ENCODE measurements at places on chromosomes 3 and 15.

DNA sequence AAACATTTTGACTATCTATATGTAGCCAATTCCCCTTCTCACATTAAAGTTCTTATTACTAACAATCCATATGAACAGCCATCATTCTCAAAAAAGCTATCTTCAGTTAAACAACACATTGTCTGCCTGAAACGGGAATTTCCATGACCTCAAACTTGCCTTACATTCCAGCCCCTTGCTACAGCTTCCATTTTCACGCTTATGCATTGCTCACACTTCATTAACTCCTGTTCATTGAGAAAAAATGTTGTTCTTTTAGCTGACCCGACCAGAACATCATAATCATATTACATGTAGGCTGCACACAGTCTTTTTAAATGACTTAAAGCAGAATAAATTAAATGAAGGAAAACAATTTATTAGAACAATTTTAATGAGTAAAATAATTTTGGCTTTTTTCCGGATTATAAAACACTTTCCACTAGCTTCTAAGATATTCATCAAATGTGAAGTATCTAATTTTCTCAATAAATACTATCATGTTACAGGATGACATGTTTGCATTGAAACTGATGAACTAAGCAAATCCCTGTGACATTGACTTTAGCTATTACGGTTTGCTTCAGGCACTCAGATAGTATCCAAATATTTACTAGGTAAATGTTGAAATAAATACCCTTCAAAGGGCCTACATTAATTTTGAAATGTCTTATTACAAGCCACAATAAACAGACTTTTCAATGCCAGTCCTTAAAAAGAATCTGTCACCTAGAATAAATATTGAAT lies 49.9 kb downstream of the P3H2 start:
- DNase-seq = no peak

- DNase-seq = no peak
These were observed 603.5 kb downstream of the MECOM start for GRCh38 chr3:169060037-169060436.

GRCh38 chr3:164470471-164470870 lies 607.8 kb downstream of the SI start:
- no peak for DNase-seq

- no peak for DNase-seq
These were observed 12.2 kb upstream of the MAPK6 start for GRCh38 chr15:52006702-52007340.

- no peak for DNase-seq
These were observed 22.6 kb downstream of the ZNF80 start for GRCh38 chr3:114214542-114215341.

DNA sequence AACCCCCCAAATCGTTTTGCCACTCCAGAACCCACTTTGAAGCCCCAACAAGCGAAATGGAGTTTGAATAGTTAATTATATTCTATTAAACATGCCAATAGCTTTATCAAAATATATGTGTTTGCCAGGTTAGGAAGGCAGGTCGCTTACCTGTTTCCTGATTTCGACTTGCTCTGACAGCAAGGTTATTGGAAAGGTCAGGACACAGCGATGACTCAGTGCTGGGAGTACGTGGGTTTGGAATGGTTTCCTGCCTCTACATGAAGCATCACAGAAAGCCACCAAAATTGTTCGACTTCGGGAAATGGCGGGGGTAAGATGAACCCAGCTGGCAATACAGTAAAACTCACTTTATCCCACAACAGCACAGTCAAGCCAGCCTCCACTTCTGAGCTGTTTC lies 135.6 kb upstream of the ABI3BP start:
- no peak for DNase-seq

- DNase-seq = no peak
These were observed 69.3 kb downstream of the RAB11A start for GRCh38 chr15:65938604-65939003.

GRCh38 chr3:52532838-52533622 lies 627 bp downstream of the NT5DC2 start:
- no peak for DNase-seq

DNA sequence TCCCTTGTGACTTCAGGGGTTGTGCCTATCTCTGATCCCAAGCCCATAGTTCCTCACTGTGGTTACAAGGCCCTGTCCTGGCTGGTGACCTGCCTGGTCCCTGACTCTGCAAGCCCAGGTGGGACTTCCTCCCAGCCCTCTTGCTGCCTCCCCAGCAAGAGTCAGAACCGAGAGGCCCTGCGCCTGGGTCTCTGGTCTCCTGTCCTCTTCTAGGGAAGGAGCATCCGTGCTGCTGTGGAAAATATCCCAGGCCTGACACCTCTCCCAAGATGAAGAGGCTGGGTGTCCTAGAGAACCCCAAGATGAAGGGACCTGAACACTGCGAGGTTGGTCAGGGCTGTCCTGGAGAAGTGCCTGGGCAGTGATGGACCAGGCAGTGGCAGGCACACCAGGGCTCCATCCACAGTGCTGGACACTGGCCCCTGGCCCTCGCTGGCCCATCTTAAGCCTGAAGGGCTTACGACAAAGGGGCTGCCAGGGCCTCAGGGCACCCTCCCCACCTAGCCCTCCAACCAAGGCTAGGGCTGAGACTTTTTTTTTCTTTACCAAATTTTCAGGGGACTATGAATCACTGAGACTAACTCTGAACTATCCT lies 32.7 kb downstream of the PTH1R start:
- DNase-seq = no peak

DNA sequence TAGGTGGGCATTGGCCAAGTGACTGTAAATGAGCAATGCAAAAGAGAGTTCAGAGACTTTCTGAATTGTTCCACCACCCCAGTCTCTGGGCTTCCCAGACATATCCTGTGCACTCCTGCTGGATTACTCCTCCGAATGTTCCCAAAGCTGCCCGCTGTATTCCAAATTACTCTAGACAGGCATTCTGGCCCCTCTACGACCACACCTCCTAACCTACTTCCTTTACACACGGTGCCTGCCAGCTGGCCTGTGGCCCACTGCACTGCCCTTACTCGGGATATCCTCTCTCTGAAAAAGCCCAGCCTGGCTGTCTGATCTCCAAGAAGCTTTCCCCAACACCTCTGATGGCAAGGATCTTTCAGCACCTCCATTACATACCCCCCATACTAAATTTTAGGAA lies 66.6 kb downstream of the DUT start:
- DNase-seq = no peak

DNA sequence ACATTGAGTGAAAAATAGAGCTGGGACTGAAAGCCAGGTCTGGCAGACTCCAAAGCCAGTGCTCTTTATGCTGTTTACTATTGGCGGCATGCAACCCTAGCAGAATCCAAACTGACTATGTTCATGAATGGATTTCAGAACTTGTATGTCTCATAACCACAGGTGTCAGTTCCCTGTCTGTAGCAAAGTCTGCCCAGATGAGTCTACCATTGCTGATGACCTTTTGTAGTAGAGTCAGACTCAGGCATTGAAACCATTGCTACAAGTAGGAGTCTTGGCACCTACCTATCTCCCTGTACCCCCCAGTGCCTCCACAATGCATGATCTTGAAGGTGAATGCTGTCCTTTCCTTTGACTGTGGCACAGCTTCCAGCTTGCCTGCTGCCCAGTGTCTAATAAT lies 157.2 kb upstream of the ROPN1 start:
- no peak for DNase-seq

DNA sequence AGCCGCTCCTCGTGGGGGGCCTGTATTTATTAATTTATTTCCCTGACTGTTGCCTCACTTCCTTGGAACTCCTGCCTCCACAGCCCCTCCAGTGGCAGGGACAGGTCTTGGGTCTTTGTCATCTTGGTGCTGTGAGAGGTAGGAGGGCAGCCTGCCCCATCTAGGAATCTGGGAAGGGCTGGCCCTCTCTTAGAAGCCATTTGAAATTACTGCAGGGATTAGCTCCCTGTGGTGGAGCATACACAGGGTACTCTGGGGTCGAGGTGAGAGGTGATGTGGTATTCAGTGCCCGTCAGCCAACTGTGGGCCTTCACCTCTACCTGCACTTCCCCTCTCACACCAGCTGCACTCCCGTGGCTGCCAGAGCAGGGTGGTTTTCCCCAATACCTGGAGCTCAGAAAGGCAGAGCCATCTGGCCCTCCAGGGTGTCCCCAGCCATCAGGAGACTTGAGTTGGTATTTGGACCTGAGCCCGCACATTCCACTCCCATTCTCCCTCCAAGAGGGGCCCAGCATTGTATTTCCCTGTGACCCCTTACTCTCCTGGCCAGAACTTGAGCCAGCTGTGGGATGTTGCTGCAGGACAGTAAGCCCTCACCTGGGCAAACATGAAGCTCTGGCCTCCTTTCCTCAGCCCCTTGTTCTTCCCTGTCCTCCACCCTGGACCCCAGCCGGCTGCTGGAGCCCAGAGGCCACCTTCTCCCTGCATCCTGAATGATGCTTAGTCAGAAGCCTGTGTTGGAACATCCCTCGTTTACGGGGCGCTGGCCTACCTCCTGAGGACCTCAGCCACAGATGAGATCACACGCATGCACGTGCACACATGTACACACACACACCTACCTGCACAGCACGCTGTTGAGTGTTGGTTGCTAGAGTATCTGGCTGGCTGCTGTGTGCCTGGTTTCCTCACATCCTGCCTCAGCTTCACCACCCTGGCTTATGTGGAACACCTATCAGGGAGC lies 2.0 kb upstream of the JMJD7 start:
- no peak for DNase-seq

DNA sequence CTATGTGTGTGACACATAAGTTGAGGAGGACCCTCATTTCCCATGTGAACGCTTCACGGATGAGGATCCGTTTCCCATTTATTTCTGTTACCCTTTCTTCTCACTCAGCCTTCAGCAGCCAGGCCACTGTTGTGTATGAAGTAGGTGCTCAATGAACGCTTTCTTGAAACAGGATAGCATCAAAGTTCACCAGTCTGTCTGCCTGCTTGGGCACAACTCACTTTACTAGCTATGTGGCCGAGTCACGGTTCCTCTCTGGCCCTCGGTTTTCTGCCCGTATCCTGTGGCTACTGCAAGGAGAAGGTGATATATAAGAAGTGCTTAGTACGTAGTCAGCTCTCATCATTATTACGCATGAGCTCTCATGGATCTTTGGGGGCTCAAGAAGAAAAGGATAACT lies 22.4 kb downstream of the ACSBG1 start:
- DNase-seq = no peak

- no peak for DNase-seq
These were observed 1.7 kb downstream of the SLMAP start for GRCh38 chr3:57757642-57758297.

GRCh38 chr3:172097585-172097984 lies 58.2 kb downstream of the FNDC3B start:
- DNase-seq = no peak

GRCh38 chr15:75178171-75178937 lies 23.3 kb upstream of the C15orf39 start:
- no peak for DNase-seq

DNA sequence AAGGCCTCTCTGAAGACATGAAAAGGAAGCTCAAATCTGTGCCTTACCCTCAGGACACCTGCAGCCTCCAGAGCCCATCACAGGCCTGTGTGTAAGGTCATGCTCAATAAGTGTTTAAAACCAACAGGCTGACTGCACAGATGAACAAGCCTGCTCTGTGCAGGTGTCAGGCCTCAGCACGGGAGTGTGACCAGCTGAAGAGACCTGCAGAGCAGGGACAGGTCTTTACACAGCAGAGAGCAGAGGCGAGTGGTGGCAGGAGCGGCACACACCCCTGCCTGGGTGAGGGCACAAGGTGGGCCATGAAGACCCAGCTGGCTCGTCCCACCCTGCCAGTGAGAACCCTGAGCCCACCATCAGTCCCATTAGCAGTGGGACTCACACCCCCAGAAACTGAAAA lies 56.9 kb downstream of the ROPN1B start:
- DNase-seq = no peak

GRCh38 chr15:74835312-74835823 lies 7.6 kb downstream of the ULK3 start:
- DNase-seq = no peak

GRCh38 chr15:76577879-76578512 lies 241.4 kb downstream of the ISL2 start:
- DNase-seq = no peak

GRCh38 chr15:74917676-74918075 lies 11.0 kb upstream of the FAM219B start:
- no peak for DNase-seq

DNA sequence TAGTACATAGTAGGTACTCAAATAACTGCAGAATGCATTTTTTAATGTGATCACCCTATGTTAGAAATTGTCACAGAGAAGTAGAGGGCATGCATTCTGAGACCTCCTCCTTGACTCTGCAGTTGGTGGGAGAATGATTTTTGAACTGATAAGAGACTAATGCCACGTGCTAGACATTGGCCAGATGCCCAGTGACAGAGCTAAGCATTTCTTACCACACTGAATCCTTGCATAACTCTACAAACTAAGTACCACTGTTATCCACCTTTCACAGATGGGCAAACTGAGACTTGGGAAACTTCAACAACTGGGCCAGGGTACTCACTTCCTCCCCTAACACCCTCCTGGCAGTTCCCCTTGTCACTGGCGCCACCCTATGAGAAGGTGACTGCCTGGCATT lies 33.5 kb upstream of the SPATA12 start:
- DNase-seq = no peak

DNA sequence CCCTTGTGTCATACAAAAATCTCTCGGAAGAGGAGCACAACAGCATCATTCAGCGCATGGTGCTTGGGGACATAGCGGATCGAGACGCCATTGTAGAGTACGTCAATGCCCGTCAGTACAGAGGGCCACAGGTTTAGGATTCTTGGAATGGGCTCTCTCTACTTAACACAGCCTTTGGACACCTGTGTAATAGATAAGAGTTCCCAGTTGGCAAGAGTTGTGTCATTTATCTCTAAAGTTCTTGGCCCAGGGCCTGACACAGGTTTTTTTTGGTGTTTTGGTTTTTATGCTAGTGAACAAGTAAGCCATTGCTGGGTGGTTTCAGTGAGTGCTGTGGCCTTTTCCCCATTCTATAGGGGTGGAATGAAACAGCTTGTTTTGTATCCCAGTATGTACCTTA lies 54.1 kb downstream of the SNRK start:
- no peak for DNase-seq

- DNase-seq = no peak
These were observed 88.1 kb downstream of the MBNL1 start for GRCh38 chr3:152356870-152357276.

- no peak for DNase-seq
These were observed 110.8 kb downstream of the TNIK start for GRCh38 chr3:171349392-171349791.

GRCh38 chr15:60362321-60363086 lies 35.3 kb downstream of the ANXA2 start:
- no peak for DNase-seq

GRCh38 chr3:29949940-29950616 lies 656.3 kb upstream of the TGFBR2 start:
- DNase-seq = no peak

DNA sequence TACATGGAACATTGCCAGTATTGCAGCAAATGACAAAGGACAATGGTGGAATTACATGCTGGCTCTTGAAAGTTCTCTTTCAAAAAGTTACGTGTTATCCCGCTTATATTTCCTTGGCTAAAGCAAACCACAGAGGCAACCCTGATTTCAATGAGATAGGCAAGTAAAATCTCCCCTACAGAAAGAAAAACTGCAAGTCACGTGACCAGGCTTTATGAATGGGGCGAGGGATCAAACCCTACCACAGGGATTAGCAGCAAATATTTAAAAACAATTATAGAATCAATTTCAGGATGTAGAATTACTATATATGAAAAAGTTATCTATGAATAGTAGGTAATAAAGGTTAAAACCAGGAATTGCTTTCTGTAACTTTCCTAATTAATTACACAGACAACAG lies 603.4 kb upstream of the GBE1 start:
- no peak for DNase-seq

- no peak for DNase-seq
These were observed 18.1 kb downstream of the ANXA2 start for GRCh38 chr15:60379525-60380274.

- DNase-seq = no peak
These were observed 61.4 kb upstream of the IMPG2 start for GRCh38 chr3:101381809-101382208.
